Stimulated activated CD4-positive, alpha-beta T cell treated with anti-CD3 and anti-CD28 coated beads, Interleukin-1b, Interleukin-23, amount 100 ng/mL, for 1 hour (primary cell): ENCODE measurements at places on chromosomes 5 and 9.

- DNase-seq: no peak
Observed at GRCh38 chr5:140672455-140673186, 755 bp downstream of the DND1 start.

DNA sequence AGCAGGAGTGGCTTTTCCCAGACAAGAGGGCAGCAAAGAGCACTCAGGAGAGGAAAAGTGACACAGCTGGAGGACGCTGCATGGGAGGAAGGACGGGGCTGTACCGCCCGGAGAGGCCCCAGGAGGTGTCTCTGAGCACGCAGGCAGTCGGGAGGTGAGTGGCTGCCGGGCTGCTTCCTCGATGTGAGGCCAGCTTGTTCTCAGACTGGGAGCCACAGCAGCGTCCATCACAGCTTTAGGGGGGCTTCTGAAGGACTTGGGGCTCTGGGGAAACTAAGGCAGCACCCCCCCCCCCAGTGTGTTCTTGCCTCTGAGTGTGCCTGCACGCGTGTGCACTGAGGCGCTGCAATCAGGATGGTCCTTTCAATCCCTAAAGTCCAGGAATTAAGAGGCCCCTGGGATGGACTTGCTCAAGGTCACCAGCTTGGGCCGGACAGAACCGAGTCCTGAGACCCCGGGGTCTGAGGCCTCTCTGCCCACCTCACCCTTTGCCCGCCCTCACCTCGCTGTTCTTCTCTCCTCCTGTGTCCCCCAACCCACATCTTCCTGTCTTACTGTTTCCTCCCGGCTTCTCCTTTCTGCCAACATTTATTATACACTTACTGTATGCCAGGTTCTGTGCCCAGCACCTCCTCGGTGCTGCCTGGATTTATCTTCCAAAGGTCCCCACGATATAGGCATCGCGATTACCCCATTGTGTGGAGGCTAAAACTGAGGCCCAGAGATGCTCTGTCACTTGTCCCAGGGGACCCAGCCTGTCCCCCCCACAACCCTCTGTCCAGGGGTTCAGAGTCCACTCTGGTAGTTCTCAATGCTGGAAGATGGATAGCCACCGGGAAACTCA is 32.9 kb downstream of the FAM163B start:
- DNase-seq: no peak

DNA sequence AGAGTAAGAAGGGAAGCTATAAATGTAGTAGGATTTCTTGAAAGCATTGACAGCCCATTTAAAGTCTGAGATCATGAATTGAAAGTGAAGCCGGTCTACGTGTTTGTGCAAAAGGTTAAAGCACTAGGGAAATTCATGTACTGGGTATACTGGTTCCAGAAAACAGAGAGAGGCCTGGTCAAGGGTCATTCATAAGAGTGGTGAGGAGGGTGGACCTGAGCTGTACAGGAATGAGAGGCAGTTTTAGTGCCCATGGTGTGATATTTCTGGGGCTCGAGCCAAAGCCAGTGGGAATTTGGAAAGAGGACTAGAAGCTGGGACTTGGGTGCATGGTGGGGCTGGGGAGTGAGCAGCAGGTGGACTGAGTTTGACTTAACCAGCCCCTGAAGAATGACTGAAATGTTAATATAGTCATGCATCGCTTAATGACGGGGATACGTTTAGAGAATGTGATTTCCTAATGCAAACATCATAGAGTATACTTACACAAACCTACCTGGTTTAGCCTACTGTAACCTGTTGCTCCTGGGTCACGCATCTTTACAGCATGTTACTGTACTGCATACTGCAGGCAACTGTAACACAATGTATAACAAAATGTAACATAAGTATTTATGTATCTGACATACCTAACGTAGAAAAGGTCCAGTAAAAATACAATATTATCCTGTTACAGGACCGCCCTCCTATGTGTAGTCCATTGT is 173.0 kb downstream of the MAST4 start:
- no peak for DNase-seq

DNA sequence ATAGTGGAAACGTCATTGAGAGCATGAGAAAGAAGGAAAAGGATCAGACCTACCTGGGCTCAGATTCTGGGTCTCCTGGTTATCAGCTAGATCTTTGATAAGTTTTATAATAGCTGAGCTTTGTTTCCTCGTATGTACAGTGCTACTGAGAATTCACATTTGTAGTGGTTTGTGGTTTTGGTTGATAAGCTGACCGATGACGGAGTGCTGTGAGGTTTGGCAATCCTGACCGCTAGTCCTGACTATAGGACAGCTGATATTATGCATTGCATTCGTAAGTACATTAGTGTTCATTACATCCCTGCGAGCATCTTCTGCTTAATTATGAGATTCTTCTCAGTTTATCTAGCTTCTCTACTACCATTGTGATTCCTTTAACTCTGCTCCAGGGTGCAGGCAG is 190.7 kb upstream of the SLC27A6 start:
- no peak for DNase-seq

GRCh38 chr5:38772471-38772870 is 73.3 kb upstream of the OSMR start:
- DNase-seq: no peak

DNA sequence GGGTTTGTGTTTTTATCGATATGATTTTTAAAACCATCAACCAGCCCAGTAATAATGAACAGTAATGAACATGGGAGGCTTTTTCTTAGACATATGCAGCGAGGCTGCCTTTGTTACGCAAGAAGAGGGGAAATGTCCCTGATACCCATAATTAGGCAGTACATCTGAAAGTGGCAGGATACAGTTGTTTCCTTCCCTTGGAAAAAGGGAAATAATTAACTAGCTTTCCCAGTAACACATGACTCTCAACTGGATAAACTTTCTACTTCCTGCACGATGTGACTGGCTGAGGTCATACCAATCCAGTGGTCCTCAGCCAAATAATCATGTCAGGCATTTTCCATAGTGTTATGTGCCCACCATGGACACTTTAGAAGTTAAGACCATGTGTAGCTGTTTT is 431.6 kb upstream of the C9orf72 start:
- no peak for DNase-seq

- no peak for DNase-seq
Observed at GRCh38 chr5:150607105-150607504, 33.4 kb upstream of the SYNPO start.

DNA sequence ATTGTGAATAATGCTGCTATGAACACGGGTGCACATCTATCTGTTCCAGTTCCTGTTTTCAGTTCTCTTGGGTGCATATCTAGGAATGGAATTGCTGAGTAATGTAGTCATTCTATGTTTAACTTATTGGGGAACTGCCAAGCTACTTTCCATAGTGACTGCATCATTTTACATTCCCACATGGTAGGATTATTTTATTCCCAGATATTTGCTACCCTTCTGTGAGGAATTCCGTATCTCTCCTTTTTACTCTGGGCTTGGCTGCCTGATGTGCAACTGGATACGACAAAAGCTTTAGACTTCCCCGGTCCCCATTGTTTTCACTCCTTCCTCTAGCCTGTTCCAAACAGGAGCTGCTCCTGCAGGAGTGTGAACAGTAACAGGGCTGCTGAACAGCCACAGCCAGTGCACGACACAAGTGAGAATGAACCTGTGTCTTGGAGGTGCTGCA is 7.2 kb downstream of the TAS2R1 start:
- DNase-seq: no peak

DNA sequence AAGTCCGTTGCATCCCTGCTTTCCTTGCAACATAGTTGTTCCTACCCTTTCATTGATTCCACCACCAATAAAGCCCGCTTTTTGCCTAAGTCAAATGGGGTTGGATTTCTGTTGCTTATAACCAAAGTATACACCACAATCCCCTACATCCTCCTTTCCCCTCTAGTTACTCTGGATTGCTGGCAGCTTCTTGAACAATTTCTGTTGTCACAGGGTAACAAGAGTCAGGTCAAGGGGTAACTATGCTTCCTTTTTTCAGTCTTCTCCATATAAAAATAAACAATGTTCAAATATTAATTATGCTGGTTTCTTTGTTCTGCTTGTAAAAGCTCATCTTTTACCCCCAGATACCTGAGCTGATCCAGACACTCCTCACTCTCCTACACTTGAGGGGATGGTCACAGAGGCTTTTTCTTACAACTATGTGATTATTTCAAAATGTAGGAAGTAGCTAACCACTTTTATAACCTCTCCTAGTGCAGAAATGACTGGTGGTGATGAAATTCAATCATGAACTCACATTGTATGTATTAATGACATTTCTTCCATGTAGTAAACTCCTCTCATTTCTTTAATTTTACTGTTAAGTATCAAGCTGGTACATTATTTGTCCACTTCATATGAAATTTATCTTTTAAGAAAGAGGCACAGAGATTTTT is 136.5 kb downstream of the SNX18 start:
- DNase-seq: no peak

DNA sequence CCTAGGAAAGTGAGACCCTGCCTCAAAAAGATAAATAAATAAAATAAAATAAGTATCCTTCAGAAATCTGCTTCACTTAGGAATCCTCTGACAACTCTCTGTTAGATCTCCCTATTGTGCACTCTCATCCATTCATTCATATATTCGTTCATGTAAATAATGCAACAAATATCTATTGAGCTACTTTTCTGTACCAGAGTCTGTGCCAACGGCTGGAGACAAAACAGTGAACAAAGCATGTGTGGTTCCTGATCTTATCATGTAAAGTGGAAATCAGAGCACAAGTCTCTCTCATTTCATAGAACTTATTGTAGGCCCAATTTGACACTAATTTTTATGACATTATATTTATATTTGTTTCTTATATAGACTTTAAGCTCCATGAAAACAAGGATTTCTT is 40.3 kb upstream of the DAB2 start:
- no peak for DNase-seq

- DNase-seq: no peak
Observed at GRCh38 chr5:134965271-134965825, 2.4 kb upstream of the CATSPER3 start.

- DNase-seq: peak; percentile 37
Observed at GRCh38 chr5:154221371-154221896, 30.9 kb downstream of the GALNT10 start.
